HFF-Myc (cell line): ENCODE measurements at places on chromosomes 7 and 10.

DNA sequence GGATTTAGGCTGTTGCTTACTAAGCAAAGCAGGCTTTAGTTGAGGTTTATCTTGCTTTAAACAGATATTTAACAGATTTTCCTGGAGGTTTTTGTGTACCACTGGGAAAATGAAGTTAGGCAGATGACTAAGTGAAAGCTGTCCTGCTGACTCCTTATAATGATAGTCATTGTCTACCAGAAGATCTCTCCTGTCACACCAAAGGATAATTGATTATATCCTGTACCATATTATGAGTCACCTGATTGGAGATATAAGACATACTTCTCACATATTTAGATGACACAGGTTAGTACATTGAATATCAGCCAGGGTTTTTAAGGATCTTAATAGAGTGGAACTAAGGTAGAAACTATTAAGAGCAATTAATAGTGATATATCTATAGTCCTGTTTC lies 68.4 kb downstream of the PTEN start:
- no peak for DNase-seq

DNA sequence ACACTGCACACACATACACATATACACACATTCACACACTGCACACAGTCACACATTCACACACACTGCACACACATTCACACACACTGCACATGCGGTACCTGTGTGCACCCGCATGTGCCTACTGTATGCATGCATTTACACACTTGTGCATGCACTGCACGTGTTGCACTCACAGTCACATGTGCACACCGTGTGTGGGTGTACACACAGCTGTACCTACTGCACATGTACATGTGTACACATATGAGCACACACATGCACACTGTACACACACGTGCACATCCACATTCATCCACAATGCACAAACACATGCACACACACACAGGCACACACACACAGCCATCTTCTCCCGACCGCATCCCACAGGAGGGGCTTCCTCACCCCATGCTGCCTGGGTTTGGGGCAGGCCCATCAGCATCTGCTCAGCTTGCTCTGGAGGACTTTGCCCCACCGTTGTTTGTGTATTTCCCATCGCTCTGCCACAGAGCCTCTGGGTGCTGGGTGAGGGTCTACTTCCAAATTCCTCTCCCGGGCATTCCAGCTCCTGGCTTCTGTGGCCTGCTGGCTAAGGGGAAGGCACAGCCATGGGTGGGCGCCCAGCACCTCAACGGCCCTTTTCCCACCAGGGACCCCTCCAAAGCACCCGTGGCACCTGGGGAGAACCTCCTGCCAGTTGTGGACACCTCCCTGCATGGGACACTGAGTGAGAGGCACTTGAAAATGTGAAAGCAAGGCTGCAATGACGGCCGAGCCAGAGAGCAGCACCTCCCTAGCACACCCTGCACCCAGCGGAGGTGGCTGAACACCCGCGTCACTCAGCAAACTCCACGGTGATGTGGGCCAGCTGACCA lies 324.3 kb downstream of the PTPRN2 start:
- DNase-seq: no peak

GRCh38 chr10:74114041-74114448 lies 36.6 kb downstream of the AP3M1 start:
- DNase-seq: no peak

DNA sequence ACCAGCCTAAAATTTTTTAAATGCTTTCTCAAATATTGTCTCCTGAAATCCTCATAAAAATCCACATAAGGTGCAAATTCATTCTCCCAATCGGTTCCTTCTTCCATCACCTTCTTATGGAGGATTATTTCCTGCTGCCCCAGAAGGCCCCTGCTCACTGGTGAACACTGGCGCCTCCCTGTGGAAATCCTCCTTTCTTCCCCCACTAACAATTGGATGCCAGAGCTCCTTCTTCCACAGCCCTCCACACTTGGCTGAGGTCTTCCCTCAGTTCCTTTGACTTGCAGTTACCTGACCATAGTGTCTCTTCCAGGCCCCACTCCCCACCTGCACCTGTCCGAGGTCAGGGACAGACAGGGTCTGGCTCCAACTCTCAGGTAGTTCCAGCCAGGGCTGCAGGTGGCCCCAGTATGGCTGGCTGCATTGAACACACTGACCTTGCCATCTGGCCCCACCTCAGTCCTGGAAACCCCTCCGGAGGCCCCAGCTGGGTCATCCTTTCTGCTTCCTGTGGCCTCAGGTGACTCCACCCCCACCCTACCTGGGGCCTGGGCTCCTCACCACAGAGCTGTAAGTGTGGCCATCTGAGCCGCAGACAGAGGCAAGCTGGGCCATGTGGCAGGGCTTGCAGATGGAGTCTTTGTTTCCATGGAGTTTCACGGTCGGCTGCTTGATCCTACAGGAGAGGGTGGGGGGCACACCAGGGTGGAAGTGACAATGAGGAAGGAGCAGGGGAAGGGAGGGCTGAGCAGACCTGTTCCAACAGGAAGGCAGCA lies 18.4 kb downstream of the SPOCK2 start:
- DNase-seq: no peak

- no peak for DNase-seq
Measured at GRCh38 chr7:107998150-107998549, 4.8 kb downstream of the LAMB1 start.

DNA sequence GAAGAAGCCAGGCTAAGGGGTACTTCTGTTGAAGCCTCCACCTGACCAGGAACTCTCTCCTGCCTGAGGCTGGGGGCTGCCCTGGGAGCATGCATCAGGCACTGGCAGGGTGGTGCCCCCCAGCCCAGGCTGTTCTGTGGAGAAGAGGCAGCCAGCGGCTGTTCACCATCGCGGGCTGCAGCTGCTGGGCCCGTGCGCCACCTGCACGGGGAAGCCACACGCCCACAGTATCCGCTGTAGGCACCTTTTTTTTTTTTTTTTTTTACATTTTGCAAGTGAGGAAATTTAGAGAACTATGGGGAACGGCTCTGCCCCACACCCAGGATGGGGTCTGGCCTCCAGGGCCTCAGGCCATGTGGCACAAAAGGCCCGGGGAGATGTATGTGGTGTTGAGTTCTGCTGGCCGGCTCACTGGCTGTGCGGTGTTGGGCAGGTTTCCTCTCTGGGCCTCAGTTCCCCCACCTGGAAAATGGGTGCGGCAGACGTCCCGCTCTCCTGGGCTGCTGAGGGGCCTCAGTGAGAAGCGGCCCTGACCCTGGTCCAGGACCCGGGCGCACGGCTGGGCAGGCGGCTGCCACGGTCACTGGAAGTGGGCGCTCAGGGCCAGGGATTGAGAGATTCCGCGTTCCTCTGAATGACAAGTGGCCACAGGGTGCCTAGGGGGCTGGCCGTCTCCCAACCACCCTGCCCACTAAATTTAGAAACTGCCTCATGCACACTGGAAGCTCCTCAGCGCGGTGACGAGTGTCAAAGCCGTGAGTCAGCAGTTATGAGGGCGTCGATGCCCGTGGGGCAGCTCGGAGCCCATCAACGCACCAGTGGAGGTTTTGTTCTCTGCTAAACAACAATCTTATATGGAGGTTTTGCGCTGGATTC lies 8.8 kb upstream of the INTS1 start:
- DNase-seq: no peak

- no peak for DNase-seq
Measured at GRCh38 chr10:30447125-30447799, 13.3 kb downstream of the MAP3K8 start.

- no peak for DNase-seq
Measured at GRCh38 chr10:98402478-98402877, 12.5 kb downstream of the PYROXD2 start.
